Mesendoderm (in vitro differentiated cells): ENCODE measurements at places on chromosomes 11 and 22.

DNA sequence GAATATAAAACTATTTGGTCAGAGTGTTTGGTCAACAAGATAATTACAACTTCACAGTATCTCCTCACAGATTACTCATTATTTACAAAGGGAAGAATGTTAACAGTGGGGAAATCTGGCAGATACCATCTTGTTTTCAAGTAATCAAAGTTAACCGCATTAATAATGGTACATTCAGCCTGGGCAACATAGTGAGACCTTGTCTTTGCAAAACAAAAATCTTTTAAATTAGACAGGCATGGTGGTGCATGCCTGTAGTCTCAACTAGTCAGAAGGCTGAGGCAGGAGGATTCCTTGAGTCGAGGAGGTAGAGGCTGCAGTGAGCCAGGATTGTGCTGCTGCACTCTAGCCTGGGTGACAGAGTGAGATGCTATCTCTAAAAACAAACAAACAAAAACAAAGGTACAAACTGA is 78.5 kb downstream of the ACER3 start:
- peak; percentile 42 for DNase-seq

GRCh38 chr11:132037956-132038355 is 667.5 kb downstream of the NTM start:
- no peak for DNase-seq

DNA sequence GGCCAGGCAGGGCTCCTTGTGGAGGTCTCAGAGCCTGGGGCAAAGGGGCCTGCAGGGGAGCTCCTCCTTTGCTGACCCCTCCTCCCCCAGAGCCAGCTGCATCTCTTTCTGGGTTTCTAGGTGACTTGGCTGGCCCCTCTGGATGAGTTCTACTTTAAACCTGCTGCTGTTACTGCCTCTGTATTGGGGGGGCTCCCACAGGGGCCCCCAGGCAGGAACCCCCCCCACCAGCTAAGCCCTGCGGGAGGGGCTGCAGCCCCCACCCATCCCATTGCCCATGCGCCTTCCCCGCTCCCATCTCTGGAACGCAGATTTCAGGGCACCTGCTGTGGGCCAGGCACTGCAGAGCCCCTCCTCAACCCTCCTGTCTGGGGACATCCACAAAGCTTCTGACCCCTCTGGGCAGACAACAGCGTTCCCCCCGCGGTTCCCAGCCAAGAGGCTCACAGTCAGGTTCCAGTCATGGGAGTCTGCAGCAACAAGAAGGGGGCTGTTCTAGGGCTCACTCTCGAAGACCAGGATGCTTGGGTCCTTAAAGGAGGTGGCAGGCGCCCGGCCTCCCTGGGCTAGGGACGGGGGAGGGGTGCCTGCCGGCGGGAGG is 815 bp upstream of the PLCB3 start:
- no peak for DNase-seq

DNA sequence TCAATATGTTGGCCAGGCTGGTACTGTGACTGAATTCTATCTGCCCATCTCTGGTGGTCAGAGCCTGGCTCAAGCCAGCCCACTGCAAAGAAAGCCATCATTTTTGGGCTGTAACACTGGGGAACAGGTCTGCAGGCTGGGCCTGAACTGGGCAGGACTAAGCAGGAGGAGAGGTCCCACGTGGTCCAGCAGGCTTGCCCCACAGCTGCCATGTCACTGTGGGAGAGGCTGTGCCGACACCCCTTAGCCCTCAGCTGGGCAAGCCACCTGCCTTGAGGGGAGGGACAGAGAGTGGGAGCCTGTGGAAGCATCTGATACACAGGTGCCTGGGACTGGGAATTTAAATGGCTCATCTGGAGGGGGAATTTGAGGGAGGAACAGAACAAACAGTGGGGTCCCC is 66.7 kb upstream of the CLTCL1 start:
- DNase-seq: no peak

GRCh38 chr11:62150887-62151736 is 27.3 kb downstream of the INCENP start:
- DNase-seq: no peak

DNA sequence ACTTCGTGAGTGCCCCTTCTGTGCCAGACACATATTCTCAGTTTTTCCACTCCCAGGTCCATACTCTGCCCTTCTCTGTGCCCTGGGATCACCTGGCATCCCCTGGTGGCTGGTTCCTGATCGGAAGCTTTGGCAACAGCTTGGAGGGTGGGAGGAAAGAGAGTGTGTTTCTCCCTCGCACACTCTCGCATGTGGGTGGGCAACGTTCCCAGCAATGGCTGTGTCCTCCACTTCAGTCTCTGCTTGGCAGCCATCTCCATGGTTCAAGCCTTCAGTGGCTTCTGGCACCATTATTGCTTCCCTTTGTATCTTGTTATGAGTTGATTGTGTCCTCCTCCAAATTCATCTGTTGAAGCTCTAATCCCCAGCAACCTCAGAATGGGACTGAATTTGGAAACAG is 342.7 kb upstream of the SYN3 start:
- no peak for DNase-seq

DNA sequence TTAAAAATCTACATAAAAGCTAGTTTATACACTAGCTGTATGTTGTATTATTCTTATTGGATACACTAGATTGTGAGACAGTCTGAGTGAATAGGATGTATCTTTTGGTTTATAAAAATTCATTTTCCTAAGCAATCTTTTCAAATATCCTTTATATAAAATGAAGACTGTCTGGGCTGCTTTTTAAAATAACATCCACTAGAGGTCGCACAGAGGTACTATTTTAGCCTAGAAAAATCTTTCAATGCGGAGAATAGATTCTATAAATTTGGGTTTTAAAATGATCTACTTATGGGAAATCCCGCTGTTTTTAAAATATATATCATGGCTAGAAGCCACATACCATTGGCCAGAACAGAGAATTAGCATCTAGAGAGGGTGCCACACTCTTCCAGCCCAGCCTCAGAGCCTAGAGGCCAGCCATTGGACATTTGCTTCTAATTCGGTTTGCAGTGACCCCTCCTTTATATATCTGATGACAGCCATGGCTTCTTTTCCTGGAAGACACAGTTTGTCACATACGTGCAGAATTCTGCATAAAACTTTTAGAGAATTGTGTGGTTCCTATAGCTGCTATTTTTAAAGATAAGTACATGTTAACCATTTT is 7.3 kb downstream of the C11orf97 start:
- DNase-seq: no peak

- no peak for DNase-seq
Measured at GRCh38 chr11:94675813-94676212, 92.3 kb upstream of the AMOTL1 start.

DNA sequence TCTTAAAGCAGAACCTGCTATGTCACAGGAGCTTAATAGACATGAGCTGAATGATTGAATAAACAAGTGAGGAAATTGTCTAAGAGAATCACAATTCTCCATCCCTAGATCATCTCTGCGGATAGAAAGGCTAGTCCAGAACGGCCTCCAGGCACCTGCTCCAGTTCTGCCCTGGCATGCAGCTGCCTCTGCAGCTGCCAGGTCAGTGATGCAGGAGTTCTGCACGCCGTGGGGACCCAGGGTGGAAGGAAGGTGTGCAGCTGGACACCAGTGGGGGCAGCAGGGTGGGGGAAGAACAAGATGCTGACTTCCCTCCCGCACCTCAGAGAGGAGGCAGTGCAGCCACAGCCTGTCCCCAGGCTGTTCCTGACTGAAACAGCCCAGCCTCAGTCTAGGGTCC is 192.1 kb upstream of the NCAM1 start:
- DNase-seq: no peak

GRCh38 chr11:36500315-36500721 is 9.8 kb downstream of the TRAF6 start:
- peak; percentile 42 for DNase-seq

- DNase-seq: no peak
Measured at GRCh38 chr11:130370845-130371590, 56.3 kb upstream of the ZBTB44 start.
